ENCODE measurements at places on chromosomes 1 and 21.

GRCh38 chr1:47686731-47687630, 249.1 kb downstream of the FOXD2 start:
- no peak for DNase-seq

- no peak for DNase-seq
These were observed 199.4 kb downstream of the LYPLAL1 start for GRCh38 chr1:219372916-219373615.

- DNase-seq: no peak
These were observed 25.3 kb downstream of the DPH5 start for GRCh38 chr1:101000131-101000873.

GRCh38 chr1:119266858-119267257, 101.7 kb upstream of the HAO2 start:
- no peak for DNase-seq

GRCh38 chr1:86741947-86742572, 37.7 kb downstream of the SH3GLB1 start:
- no peak for DNase-seq

GRCh38 chr1:19860418-19860817, 21.8 kb upstream of the OTUD3 start:
- DNase-seq: no peak

DNA sequence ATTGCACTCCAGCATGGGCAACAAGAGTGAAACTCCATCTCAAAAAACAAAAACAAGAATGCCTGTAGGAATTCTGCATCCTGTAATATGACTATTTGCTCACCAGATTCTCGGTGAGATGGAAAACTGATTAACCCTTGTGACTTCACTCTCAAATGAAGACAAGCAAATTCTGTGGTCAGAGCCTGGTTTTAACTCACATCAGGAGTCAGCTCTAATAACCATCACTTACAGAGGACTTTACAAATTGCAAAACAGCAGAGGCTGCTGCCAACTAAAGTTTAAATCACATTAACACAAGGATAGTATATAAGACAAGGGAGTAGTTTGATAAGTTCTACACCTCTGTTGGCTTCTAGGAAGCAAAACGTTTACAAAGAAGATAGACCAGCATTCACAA, 35.7 kb upstream of the FAM163A start:
- DNase-seq: no peak

DNA sequence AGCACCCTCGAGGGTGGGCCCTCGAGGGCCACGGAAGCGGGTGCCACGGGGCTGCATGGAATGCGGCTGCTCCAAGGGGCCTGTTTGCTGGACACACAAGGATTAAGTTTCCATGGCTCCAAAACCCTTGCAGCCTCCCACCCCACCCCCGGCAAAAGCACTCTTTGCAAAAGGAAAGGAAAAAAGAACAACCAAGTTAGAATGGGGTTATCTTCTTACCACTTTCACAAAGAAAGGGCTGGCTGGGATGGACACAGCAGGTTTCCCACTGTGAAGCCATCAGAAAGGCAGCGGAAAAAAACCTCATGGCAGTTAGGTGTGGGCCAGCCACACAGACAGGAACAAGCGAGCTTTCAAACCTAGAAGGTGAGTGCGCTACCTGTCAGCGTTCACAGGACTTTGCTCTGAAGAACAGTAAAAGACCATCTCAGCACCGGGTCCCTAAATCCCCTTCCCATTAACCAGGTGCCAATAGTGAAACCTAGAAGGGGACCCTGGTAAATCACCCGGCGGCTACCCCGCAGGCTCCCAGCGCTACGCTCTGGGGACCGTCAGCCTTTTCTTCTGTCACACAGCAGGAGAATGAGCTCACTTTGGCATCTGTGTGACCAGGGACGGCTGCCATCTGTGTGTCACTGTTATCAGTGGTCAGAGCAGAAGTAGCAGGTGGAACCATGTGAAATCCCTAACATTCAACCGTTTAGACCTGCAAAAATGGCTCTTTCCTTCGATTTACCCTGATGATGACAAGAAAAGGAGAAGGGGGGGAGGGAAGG, 93.0 kb downstream of the SIM2 start:
- DNase-seq: no peak

DNA sequence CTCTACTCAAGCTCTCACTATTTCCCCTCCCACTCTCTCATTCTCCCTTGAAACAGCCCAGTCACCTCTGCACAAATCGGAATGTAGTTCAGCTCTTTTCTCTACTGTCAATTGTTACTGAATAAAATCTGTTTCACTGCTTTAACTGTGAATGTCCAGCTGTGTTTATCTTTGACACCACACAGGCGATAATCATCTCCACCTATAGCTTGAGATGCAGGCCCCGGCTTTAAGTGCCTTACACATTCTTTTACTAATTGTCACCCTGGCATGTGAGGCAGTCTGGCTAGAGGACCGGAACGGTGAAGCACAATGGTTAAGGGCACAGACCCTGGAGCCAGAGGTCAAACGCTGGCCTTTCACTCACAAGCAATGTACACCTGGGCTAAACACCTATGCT, 122.8 kb upstream of the C8B start:
- no peak for DNase-seq

DNA sequence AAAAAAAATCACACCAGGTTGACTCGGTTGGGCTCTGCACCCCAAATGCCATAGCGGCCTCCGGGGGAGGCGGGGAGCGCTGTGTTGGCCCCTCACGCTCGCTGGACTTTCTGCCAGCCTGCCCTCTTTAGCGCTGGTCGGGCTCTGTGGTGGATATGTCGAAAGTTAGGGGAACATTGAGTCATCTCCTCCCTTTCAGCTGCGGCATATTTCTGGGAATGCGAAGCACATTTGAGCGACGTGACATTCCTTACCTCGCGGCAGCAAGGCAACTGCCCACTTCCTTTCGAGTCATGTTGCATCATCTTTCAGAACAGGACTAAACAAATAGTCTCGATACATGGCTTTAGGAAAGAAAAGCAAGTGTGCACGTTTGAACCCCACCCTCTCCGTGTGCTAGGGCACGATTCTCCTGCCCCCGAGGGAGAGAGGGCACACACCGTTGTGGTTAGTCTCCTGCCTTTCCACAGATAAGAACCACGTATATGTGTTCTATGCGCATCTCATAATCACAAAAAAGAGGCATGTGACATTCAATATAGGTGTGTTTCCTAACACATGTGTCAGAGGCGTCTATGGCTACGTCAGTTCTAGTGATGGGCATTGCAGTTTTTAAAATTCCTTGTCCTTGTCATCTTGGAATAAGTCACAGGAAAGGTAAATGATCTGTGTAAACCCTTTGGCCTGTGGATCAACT, 105.9 kb upstream of the SLC45A1 start:
- no peak for DNase-seq

- no peak for DNase-seq
These were observed 43.6 kb upstream of the WNT2B start for GRCh38 chr1:112465122-112465521.

GRCh38 chr1:1058088-1058905, 15.8 kb downstream of the RNF223 start:
- no peak for DNase-seq

- DNase-seq: no peak
These were observed 52.8 kb upstream of the HNRNPU start for GRCh38 chr1:244917073-244917670.

- peak; percentile 54 for DNase-seq
These were observed 6.1 kb downstream of the LDLRAP1 start for GRCh38 chr1:25549273-25550154.
